Cardiac fibroblast (primary cell): ENCODE measurements at places on chromosomes 12 and 14.
A peak's percentile ranks its signal among the peaks of the same experiment; 100 is the strongest.

GRCh38 chr12:85283560-85283959, 3.5 kb downstream of the ALX1 start:
- DNase-seq = no peak

DNA sequence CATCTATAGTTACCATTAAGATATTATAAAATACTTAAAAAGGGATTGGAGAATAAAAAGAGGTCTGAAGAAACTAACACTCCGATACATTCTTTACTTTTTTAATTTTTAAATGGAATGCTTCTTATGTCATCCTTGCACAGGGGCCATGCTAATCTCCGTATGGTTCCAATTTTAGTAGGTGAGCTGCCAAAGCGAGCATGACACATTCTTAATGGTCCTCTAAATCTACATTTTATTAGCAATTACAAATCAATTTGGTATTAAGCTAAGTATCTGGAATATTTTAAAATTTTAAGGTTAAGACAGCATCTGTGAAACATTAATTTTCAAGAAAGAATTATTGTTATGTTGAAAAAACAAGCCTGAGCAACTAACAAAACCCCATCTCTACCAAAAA, 6.2 kb upstream of the ARID4A start:
- no peak for DNase-seq

- DNase-seq = peak; percentile 36
Observed at GRCh38 chr12:88351146-88351545, 209.0 kb downstream of the TMTC3 start.

DNA sequence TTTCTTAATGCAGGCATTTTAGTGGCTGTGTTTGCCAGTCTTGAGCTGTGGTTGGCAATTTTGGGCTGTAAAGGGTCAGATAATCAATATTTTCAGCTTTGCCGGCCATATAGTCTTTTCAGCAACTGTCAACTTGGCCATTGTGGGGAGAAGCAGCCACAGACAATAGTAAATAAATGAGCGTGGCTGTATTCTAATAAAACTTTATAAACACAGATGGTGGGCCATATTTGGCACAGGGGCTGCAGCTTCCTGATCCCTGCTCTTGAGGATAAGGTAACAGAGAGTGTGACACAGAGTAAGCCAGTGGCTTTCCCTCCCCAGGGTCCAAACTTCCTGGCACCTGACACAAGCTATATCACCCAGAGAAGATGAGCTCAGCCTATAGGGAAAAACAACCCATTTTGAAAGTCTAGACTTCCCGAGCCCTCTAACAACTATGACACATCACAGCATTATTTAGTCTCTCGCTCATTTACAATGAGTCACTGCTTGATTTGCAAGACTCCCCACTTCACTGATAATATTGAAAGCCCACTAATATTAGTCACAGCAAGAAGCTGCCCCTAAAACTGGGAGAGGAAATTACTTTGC, 163.1 kb upstream of the TMPO start:
- DNase-seq = peak; percentile 94

- peak; percentile 47 for DNase-seq
Observed at GRCh38 chr12:95605875-95606274, 54.6 kb upstream of the USP44 start.

GRCh38 chr14:97626088-97626487, 828.9 kb downstream of the VRK1 start:
- DNase-seq = no peak

- DNase-seq = peak; percentile 81
Observed at GRCh38 chr14:36604757-36605505, 22.5 kb upstream of the NKX2-8 start.

- no peak for DNase-seq
Observed at GRCh38 chr14:102711207-102711606, 66.0 kb upstream of the TRAF3 start.

DNA sequence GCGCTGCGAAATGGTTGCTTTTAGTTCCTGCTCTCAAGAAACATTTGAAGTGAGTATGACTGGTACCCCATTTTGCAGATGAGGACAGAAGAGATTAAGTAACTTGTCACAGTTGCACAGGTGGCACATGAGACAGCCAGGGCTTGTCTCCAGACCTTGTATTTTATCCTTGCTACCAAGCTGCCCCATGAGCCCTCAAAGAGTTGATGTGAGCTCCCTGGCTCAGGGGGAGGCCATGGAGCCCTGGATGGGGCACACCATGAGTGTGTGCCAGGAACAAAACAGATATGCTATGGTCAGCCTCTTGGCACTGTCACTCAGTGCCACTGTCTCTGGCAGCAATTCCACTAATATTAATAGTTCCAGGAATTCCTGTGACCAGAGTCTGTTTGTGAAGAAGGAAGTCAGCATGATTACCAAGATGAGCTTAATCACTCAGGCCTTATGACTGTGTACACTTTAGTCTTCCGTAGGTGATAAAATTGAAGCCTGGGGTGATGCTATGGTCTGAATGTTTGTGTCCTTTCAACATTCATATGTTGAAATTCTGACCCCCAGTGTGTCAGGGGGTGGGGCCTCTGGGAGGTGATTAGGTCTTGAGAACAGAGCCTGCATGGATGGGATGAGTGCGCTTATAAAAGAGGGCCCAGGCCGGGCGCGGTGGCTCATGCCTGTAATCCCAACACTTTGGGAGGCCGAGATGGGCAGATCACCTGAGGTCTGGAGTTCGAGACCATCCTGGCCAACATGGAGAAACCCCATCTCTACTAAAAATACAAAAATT, 806.8 kb downstream of the AACS start:
- DNase-seq = no peak

DNA sequence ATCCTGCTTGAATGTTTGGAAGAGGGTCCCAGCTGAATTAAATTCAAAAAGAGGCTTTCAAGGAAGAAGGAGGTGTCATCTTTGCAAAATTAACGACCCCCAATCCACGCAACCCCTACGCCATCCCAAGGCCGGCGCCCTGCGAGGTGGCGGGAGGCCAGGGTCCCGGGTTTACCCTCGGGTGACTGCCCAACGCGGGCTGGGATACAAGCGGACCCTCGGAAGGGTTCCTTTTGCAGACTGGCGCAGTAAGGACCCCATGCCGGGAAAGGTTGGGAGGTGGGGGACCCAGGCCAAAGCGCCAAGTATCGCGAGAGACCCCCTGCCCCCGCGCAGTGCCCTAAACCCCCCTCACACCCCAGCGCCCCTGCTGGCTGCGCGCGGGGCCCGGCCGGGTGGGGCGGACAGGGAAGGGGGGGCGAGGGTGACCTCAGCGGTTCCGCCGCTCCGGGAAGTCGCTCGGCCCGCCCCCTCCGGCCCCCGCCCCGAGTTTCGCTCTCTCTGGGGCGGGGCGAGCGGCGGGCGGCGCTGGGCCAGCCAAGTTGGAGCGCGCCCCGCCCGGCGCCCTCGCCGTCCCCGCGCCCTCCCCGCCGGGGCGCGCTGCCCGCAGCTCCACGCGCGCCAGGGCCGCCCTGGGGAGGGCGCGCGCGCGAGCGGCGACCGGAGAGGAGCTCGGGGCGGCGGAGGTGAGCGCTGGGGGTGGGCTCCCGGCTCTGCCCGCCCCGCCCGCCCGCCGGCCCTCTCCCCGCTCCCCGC, 708 bp upstream of the ZBTB42 start:
- peak; percentile 84 for DNase-seq

- no peak for DNase-seq
Observed at GRCh38 chr14:75369506-75369905, 58.3 kb upstream of the JDP2 start.

- DNase-seq = no peak
Observed at GRCh38 chr14:38882533-38882932, 220.5 kb downstream of the SEC23A start.

DNA sequence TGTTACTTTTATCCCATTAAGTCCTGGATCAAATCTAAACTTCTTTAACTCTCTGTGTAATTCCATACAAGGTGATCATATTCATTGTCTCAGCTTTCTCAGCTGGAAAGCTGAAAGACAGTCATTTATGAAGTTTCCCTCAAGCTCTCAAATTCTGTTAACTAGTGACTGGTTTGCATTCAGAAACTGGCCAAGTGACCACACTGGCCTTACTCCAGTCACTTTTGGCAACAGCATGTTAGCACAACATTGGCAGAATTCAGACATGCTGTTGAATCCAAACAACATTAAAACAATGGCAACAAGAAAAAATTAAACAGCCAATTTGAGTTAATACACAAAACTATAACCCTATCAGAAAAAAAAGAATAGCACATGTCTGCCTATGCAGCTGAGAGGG, 343.3 kb downstream of the MDGA2 start:
- DNase-seq = no peak

DNA sequence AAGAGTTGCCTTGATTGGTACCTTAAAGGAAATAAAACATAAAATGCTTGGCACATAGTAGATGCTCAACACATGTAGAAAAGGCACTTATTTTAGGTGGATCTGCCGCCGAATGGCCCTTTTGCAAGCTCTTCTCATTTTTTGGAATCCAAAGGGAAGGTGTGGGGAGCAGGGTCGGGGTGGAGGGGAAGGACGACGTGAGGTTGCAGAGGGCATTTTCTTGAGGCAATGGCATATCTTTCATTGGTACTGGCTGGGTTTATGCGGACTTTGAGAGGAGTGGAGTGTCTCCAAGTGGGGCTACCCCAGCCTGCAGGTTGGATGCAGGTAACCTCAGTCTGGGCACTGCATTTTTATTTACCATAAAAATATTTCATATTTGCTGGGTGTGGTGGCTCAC, 8.1 kb downstream of the RTL1 start:
- DNase-seq = no peak

GRCh38 chr12:78128211-78128610, 297.5 kb downstream of the NAV3 start:
- DNase-seq = no peak

- DNase-seq = no peak
Observed at GRCh38 chr12:120759591-120760348, 34.1 kb downstream of the ACADS start.

DNA sequence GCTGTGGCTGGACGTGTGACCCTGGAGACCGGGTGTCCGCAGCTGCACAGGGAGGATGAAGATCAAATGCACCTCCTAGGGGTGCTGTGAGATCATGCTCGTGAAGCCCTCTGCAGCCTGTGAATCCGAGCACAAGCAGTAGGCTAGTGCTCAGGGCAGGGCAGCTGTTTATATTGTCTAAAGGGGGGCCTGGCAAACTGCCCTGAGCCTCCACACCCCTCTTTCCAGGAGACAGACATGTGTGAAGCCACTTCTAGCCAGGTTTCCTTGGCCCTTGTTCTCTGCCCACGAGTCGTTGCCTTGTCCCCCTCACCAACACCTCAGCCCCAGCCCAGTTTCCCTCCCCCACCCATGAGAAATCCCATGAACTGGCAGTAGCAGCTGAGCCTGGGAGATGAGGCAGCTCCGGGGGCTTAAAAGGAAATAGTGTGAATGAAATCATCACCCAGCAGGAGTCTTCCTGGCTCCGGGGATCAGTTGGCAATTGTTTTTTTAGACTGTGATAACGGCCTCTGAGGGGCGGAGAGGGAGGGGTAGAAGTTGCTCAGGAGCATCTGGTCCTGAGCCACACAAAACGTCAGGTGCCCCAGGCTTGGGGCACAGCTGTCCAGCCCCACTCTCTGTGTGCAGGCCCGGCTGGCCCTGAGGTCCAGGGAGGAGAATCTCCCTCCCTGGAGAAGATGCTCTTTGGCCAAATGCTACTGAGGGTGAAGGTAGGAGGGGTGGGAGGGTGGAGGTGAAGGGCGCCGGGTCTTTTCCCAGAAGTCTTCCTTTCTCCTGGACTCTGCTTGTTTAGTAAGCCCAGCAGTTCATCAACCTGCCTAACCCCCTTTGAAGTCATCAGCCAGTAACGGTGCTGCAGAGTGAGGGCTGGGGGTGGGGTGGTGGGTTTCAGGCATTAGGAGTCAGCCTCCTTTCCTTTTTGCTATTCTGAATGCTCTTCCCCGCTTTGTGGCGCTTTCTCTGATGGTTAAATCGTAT, 4.0 kb downstream of the FGF6 start:
- DNase-seq = no peak

DNA sequence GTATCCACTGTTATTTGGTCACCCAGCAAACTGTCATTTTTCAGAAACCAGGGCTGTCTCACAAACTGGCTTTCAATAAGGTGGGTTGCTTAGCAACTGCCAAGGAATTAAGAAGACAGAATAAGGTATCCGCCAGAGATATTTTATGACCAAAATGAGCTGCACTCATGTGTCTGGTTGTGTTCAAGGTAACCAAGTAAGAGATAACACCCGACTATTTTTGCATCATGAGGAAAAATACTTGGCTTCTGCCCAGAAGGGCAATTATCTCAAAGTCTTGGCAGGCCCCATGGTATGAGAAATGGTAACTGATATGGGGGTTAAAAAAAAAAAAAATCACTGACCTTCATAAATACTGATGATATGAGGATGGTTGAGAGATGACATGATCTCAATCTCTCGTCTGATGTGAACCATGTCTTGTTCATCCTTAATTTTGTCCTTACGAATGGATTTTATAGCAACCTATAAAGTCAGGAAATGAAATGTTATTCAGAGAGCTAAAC, 32.6 kb downstream of the NUAK1 start:
- no peak for DNase-seq

DNA sequence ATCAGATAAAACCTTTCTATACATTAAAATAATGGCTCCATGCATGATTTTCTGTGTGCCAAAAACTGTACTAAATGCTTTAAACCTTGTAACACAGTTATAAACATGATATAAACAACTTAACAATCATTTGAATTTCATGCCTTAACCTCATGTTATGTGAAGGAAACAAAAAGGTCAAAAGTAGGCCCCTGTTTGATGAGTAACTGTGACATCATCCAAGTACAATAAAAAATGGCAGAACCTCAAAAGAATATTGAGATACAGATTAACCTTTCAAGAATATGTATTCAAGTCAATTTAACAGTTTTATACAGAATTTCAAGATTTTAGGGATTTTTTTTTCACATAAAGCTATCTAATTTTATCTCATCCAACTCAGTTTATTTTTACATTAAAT, 310.7 kb upstream of the DCN start:
- DNase-seq = no peak

- DNase-seq = no peak
Observed at GRCh38 chr12:103729499-103729898, 111.5 kb downstream of the NT5DC3 start.

- peak; percentile 54 for DNase-seq
Observed at GRCh38 chr14:90726656-90727055, 89.6 kb downstream of the TTC7B start.

GRCh38 chr12:68375756-68376695, 43.9 kb upstream of the MDM1 start:
- DNase-seq = peak; percentile 56

GRCh38 chr14:57069702-57070101, 199.0 kb downstream of the EXOC5 start:
- no peak for DNase-seq

- no peak for DNase-seq
Observed at GRCh38 chr12:103783744-103784664, 57.0 kb downstream of the NT5DC3 start.

GRCh38 chr12:66931091-66931490, 252.2 kb upstream of the GRIP1 start:
- no peak for DNase-seq

GRCh38 chr14:61535032-61535431, 160.3 kb upstream of the HIF1A start:
- peak; percentile 48 for DNase-seq
